NCI-H1417 treated with DMSO at 0.1 percent for 48 hours (cell line): ENCODE measurements at places on chromosomes 12 and 14.

DNA sequence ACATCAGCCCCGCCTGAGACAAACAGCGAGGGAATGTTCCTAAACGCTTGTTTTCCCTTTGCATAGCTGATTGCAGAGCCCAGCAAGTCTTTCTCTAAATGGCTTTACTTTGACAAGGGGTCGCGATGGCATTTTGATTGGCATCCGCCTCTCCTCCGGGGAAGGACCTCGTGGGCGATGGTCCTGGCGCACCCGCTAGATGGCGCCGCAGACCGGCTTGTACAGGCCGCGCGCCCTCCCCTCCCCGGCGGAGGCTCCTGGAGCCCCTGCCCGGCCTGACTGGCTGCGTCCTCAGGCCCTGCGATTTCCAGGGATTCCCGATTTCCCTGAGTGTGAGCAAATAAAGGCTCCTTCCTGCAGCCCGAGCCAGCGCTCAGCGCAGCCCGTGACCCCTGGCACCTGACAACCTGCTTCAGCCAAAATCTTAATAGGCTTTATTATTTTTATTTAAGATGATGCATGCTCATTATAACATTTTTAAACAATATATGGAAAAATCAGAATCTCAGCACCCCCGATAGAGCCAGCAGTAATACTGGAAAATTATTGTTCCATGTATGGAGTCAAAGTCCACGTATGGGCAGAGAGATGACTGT is 468.3 kb downstream of the AACS start:
- no peak for DNase-seq

DNA sequence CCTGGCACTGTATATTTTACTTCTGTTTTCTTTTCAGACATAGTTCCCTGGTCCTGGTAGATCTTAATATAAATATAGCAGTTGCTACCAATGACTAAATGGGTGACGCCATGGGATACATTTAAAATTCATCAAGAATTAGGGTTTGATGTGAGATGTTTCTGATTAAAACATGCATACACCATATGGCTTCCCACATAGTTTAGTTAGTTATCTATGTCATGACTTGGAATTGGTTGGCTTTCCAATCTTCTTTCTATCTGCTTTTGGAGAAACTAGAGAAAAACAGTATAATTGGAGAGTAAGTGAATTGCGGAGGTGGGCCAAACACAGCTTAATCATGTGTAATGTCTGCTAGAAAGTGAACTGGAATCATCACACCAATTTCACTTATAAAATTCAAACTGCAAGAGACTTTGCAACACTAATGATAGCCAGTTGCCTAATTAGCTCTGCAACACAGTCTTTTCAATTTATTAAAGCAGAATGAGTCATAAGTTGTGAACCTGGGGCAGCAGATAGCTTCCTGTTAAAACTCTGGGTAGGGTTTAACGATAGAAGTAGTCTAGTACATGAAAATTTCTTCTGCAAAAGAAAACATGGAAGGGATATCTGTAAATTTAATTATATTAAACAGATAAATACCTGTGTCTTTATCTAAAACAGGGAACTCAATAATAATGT is 295.2 kb downstream of the SLC16A7 start:
- no peak for DNase-seq

- DNase-seq, result no peak
These were observed 315.4 kb upstream of the KITLG start for GRCh38 chr12:88895634-88896033.

- no peak for DNase-seq
These were observed 1204.8 kb downstream of the GALC start for GRCh38 chr14:86788224-86788623.

DNA sequence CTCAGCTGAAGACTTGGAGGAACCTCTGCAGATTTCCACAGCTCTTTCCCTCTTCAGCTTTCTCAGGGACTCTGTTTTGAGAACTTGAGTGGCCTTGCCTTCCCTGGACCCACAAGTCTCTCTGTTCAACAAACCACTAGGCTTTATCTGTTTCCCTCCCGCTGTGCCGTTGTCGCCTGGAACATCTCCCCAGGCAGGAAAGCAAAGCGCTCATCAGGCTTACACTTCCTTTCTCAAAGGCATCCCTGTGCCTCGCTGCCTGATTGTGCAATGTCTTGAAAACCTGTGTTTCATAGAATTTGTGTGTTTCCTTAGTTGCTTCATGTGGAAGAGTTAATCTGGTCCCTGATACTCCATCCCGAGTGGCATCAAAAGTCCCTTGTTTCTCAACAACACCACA is 64.1 kb downstream of the PPM1A start:
- DNase-seq, result no peak

- DNase-seq, result no peak
These were observed 2.5 kb upstream of the SALL2 start for GRCh38 chr14:21528381-21529348.
